Peyer's patch (tissue), 4 donors: ENCODE measurements at places on chromosomes 11 and 22.
A peak's percentile ranks its signal among the peaks of the same experiment; 100 is the strongest.

DNA sequence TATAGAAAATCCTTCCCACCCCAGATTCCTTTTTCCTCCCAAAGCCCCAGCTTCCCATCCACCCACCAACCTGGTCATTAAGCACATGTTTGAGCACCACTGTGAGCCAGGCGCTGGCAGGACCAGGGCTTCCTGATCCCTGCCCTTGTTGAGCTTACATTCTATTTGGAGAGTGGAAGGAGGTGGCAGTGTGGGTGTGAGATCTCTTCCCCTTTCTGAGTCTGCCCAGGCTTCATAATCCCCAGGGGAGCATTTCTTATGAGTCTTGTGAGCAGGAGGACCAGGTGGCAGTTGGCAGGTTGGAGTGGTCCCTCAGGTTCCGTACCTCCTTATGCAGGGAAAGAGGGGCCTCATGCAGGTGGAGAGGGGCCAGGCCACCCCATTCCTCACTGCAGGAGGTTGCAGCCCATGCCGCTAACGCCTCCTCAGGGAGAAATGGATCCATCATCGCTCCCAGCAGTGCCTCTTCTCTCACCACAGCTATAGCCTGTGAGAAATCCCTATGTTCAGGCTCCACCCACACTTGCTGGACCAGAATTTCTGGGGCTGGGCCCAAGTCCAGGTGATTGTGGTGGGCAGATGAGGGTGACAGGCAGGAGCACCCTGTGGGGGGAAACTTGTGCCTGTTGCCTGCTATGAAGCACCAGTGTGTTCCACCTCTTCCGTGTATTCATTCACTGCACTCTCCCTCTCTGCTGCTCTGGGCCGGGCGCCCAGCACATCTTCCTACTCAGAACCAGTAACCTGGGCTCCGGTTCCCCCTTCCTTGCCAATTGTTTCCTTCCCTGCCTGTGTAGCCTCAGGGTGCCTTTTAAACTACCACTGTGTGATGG is 23.5 kb downstream of the UBE2L3 start:
- no peak overlapping the region for H3K4me3 ChIP-seq
- H3K27me3 ChIP-seq, result no peaks in the 10 kb centered on the region
- H3K36me3 ChIP-seq, result peaks cover 32% of the 10 kb centered on the region
- no peak overlapping the region for H3K27ac ChIP-seq
- no peaks in the 10 kb centered on the region for H3K4me1 ChIP-seq

DNA sequence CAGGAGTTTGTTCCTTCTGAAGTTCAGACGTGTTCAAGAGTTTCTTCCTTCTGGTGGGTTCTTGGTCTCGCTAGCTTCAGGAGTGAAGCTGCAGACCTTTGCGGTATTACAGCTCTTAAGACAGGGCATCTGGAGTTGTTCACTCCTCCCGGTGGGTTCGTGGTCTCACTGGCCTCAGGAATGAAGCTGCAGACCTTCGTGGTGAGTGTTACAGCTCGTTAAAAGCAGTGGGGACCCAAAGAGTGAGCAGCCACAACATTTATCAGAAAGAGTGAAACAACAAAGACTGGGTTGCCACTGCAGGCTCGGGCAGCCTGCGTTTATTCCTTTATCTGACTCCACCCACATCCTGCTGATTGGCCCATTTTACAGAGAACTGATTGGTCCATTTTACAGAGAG is 373.1 kb downstream of the ETS1 start:
- H3K4me3 ChIP-seq, result no peak overlapping the region
- no peaks in the 10 kb centered on the region for H3K27me3 ChIP-seq
- H3K27ac ChIP-seq, result no peak overlapping the region
- no peak for DNase-seq
- no peaks in the 10 kb centered on the region for H3K4me1 ChIP-seq
- no peaks in the 10 kb centered on the region for H3K36me3 ChIP-seq

DNA sequence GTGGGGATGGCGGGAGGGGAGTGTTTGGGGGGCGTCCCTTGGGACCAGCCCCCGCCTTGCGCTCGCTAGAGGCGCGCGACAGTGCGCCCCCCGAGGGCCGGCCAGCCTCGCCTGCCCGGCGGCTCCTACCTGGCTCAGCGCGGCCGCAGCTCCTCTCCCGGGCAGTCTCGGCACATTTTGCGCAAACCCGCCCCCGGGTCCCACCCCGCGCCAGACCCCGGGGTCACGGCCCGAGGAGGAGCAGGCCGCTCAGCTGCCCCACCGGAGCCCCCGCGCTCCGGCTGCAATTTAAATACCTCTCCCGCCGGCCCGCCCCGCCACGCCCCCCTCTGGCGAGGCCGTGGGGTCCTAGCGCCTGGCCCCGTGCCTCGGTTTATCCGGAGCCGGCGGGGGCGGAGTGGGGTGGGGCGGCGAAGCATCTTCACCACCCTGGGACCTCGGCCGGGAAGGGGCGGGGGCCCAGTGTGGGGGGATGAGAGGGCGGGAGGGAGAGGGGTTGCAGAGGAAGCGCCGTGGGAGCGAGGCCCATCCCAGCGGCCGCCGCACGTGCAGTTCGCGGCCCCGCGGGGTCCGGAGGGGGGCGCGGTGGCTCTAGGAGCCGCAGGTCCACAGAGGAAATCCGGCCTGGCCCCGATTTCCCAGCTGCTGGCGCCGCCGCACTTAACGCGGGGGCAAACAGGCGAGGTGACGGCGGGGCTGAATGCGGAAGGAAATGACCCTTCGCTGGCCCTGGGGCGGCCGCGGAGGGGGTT is at the start of gene LRRC32:
TSS of gene LRRC32 (minus strand) at position 263 of the 752 bp plus-strand sequence. CDS start 4,793 bp downstream, outside the sequence.
- DNase-seq, result peak; percentile 66
- no peaks in the 10 kb centered on the region for H3K36me3 ChIP-seq

DNA sequence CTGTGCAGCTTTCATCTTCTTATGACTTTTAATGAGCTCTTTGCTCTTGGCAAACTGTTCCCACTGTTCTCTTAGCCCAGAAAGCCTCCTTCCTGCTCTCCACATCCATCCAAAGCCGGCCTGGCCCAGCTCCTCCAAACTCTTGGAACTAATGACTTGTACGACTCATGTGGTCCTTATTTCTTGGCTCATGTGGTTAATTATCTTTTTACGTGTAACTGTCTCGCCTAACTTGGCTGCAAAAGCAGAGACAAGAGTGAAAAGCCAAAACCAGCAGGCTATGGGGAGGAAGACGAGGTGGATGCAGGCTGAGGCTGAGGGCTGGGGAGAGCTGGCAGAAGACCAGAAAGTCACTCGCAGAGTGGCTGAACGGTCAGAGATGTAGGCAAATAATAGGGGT is 5.5 kb downstream of the CSNK2A3 start:
- H3K4me3 ChIP-seq, result no peak overlapping the region
- peaks cover 19% of the 10 kb centered on the region for H3K4me1 ChIP-seq
- no peak for DNase-seq

- no peak overlapping the region for H3K4me3 ChIP-seq
- H3K4me1 ChIP-seq, result peaks cover 9% of the 10 kb centered on the region
- DNase-seq, result no peak
- H3K27me3 ChIP-seq, result no peaks in the 10 kb centered on the region
- no peak overlapping the region for H3K27ac ChIP-seq
Observed at GRCh38 chr22:25282346-25282670, 62.9 kb downstream of the CRYBB2 start.

DNA sequence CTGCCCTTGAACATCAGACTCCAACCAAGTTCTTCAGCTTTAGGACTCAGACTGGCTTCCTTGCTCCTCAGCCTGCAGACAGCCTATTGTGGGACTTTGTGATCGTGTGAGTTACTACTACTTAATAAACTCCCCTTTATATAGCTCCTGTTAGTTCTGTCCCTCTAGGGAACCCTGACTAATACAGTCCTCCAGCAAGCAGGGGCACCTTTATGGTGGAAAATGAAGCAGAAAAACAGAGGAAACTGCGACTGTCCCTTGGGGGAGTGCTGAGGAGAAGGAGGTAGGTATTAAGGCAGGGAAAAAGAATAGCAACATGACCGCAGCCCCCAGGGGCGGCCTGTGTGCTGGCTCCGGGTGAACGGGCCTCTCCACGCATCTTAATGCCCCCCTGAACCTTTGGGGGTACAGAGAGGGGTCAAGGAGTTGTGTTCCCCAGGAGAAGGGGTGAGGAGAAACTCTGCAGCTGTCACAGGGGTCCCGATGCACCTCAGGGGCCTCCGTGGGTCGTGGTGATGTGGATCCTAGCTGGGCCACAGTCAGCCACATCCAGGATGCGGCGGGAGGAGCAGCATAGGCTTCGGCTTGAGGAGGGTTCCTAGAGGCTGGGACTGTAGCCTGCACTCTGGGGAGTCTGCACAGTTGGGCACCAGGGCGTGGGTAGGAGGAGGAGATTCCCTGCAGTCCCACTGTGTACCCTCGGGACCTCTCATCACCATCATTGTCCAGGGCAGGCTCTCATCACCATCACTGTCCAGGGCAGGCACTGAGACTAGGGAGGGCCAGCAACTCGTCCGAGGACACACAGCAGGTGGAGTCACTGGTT is 34.3 kb downstream of the SHISAL1 start:
- H3K27me3 ChIP-seq, result no peaks in the 10 kb centered on the region
- DNase-seq, result no peak
- no peaks in the 10 kb centered on the region for H3K36me3 ChIP-seq
- H3K27ac ChIP-seq, result no peak overlapping the region

DNA sequence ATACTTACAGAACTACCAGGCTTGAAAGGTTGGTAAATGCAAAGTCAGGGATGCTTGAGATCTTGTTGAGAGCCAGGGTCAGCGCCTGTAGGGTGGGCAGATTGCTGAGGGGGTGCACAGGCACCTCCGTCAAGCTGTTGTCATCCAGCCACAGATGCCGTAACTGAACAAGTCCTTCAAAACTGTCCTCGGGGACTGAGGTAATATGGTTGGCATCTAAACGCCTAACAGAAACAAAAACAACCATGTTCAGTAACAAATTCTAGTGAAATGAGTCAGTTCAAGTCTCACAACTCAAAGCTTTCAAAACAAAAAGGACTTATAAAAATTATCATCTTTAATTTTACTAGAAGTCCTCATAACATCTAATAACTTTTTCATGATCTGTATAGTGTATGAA is 22.2 kb upstream of the CCDC34 start:
- no peak overlapping the region for H3K4me3 ChIP-seq
- no peak overlapping the region for H3K27ac ChIP-seq
- no peaks in the 10 kb centered on the region for H3K27me3 ChIP-seq
- H3K36me3 ChIP-seq, result peaks cover 19% of the 10 kb centered on the region

- H3K4me3 ChIP-seq, result no peak overlapping the region
- no peaks in the 10 kb centered on the region for H3K27me3 ChIP-seq
- H3K27ac ChIP-seq, result no peak overlapping the region
- no peaks in the 10 kb centered on the region for H3K36me3 ChIP-seq
Observed at GRCh38 chr11:81220146-81220895, 1513.3 kb downstream of the FAM181B start.

- H3K27me3 ChIP-seq, result no peaks in the 10 kb centered on the region
- H3K27ac ChIP-seq, result peak overlapping the region; percentile 98
Observed at GRCh38 chr11:95790933-95791708, 823 bp downstream of the CEP57 start.

DNA sequence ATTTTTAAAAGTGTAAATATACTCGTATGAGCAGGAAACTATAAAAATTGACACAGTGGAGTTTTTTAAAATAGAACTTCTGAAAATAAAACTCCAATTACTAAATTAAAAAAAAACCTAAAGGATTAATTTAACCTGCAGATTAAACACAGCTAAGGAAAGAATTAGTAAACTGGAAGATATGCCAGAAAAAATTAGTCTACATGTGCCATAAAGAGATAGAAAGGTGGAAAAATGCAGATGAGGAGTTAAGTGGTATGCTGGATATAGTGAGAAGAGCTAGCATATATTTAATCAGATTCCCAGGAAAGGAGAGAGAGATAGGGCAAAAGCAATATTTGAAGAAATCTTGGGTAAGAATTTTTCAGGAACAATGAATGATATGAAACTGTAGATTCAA is 315.8 kb upstream of the CADM1 start:
- H3K36me3 ChIP-seq, result no peaks in the 10 kb centered on the region
- H3K4me1 ChIP-seq, result no peaks in the 10 kb centered on the region
- H3K27me3 ChIP-seq, result no peaks in the 10 kb centered on the region
- H3K4me3 ChIP-seq, result no peak overlapping the region
- no peak overlapping the region for H3K27ac ChIP-seq

DNA sequence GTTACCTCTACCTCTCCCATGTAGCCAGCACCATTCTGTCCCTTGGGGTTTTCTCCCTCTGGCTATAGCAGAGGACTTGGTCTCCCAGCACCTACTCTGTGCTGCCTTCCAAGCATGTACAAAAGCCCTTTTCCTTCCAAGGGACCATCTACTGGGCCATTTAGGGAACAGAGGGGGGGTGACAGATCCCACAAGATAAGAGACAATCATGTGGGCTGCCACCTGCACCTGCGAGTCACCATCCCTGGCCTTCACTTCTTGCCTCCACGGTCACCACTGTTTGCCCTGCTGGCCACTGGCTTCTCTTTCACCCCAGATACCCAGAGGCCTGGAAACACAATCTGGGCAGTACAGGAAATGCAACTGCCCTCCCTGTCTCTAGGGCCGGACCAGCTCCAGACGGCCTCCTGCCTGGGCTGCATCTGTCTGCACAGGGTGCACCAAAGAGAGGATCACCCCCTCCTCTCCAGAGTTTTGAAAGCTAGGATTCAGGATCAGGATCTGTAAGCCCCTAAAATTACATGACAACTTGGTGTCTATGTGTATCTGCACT is 160.8 kb upstream of the NECTIN1 start:
- no peak for DNase-seq
- no peaks in the 10 kb centered on the region for H3K36me3 ChIP-seq
- no peaks in the 10 kb centered on the region for H3K27me3 ChIP-seq
- no peak overlapping the region for H3K4me3 ChIP-seq

- H3K27me3 ChIP-seq, result no peaks in the 10 kb centered on the region
- no peaks in the 10 kb centered on the region for H3K4me1 ChIP-seq
- DNase-seq, result no peak
- peak overlapping the region; percentile 50 for H3K4me3 ChIP-seq
Observed at GRCh38 chr22:42283278-42284201, 13.1 kb upstream of the TCF20 start.

- no peak overlapping the region for H3K27ac ChIP-seq
- no peaks in the 10 kb centered on the region for H3K27me3 ChIP-seq
- H3K4me1 ChIP-seq, result no peaks in the 10 kb centered on the region
- no peaks in the 10 kb centered on the region for H3K36me3 ChIP-seq
Observed at GRCh38 chr11:86772999-86773398, 27.3 kb upstream of the PRSS23 start.

GRCh38 chr11:58742140-58742539 is 10.4 kb upstream of the GLYAT start:
- H3K4me1 ChIP-seq, result no peaks in the 10 kb centered on the region
- no peak for DNase-seq
- H3K27ac ChIP-seq, result no peak overlapping the region
- H3K27me3 ChIP-seq, result no peaks in the 10 kb centered on the region
- H3K36me3 ChIP-seq, result no peaks in the 10 kb centered on the region

DNA sequence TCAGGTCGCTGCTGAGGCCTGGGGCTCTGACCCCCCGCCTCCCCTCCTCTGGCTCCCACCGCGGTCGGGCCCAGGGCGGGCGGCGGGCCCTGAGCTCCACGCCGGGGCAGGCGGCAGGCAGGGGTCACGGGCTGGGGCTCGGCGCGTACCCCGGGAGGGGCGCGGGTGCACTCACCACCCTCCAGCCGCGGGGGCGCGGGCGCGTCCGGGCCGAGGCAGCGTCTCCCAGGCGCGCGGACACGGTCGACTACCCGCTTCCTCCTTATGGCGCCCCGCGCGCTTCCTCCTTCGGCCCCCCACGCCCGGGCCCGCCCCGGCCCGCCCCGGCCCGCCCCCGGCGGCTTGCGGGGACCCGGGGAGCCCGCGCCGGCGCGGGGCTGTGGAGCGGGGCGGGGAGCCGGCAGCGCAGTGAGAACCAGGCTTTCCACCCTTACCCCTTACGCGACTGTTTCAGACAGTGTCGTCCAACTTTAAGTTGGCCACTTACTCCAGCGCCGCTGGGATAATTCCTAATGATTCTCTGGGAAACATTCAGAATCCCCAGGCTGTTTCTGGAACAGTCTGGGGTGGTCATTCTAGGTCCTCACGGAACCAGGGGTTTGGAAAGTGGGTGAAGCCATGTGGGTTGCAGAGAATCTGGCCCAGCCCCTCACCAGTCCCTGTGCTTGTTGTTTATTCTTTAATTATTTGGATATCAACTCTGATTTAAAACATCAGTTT is at the start of gene BID:
TSS of gene BID (minus strand) at position 264 of the 720 bp plus-strand sequence. CDS start 24,353 bp downstream, outside the sequence.
- peak; percentile 84 for DNase-seq
- peak within 1 kb of the TSS; percentile 99 for H3K4me3 ChIP-seq
- no peaks in the 10 kb centered on the region for H3K36me3 ChIP-seq
- H3K4me1 ChIP-seq, result no peaks in the 10 kb centered on the region
- peak within 1 kb of the TSS; percentile 77 for H3K27ac ChIP-seq
